Stimulated activated CD4-positive, alpha-beta T cell treated with anti-CD3 and anti-CD28 coated beads, Interleukin-15, amount 100 ng/mL, for 1 hour (primary cell): ENCODE measurements at places on chromosomes 6 and 20.

- DNase-seq: no peak
Measured at GRCh38 chr20:61934716-61935530, 130.8 kb downstream of the TAF4 start.

DNA sequence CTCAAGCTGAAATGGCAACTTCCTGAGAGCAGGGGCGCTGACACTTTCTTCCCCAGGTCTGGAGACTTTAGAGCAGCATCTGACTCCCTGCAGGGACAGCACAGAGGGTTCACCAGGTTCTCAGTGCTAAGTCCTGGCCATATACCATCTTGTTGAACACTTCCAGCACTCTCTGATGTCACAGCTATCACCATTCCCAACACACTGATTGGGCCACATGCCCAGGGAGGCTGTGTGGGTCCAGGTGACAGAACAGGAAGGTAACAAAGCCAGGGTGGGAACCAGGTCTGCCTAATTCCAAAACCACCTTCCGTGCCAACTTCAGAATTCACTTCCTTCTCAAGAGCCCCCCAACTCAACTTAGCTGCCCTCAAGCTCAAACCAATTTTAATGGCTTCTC lies 4.3 kb downstream of the APCDD1L start:
- DNase-seq: no peak

GRCh38 chr20:53734006-53734688 lies 140.5 kb upstream of the ZNF217 start:
- DNase-seq: no peak

DNA sequence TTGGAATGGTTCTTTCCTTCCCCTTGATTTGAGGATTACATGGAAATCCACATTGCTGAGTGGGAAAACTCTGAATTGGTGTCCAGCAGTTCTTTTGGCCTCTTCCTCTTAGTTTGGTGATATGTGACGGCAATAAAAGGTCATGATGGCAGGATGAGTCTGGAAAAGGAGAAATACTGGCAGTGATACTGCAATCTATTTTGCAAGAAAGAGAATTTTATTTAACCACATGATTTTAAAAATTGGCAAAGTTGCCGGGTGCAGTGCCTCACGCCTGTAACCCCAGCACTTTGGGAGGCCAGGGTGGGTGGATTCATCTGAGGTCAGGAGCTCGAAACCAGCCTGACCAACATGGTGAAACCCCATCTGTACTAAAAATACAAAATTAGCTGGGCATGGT lies 73.1 kb downstream of the ADTRP start:
- DNase-seq: no peak

DNA sequence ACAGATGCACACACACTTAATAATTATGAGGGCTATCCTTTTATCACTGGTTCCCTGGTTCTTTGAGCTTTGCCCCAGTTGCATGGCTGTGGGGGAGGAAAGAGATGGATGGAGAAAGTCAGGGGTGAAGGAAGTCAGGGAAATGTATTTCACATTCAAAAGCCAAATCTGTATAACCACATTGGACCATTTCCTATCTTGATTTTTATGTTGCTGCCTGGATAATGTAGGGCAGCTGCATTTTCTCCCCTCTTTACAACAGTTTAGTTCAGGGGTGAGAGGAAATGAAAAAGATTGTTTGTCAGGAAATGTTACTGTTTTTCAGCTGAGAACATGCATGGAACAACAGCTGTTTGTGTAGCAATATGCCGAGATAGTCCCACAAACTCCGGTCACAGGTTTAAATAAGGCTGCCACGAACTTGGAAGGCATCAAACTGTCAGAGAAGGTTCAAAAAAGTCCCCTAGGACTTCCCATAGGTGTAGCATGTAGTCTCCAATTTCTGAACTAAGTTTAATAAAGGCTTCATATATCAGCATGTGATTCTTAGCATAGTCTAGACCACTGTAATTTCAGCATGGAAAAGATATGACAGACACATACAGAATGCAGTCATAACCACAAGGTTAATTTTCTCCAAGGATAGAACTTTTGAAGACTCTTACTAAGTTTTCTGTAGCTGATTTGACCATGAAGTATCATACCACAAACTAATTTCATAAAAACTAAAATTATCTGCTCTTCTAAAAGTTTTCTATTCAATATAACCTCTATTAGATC lies 82.1 kb upstream of the COL21A1 start:
- DNase-seq: no peak

GRCh38 chr20:2093159-2093781 lies 8.4 kb upstream of the STK35 start:
- DNase-seq: no peak
